ENCODE measurements at places on chromosomes 12 and 14.

DNA sequence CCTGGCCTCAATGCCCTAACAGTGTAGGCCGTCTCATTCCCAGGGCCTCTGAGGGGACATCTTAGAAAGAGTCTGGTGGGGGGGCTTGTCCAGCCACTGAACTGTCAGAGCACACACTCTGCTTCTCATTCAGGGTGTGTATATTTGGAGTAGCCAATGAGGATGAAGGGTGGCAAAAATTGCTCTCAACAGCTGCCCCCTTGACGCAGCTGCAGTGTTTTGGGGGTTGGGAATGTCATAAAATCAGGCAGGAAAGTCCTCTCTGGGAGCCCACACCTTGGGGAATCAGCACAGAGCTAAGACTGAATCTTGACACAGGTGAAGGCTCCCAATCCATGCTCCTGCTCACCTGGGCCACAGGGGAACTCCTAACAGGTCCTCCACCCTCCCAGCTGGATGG lies 1.5 kb downstream of the RASAL1 start:
- DNase-seq = no peak

DNA sequence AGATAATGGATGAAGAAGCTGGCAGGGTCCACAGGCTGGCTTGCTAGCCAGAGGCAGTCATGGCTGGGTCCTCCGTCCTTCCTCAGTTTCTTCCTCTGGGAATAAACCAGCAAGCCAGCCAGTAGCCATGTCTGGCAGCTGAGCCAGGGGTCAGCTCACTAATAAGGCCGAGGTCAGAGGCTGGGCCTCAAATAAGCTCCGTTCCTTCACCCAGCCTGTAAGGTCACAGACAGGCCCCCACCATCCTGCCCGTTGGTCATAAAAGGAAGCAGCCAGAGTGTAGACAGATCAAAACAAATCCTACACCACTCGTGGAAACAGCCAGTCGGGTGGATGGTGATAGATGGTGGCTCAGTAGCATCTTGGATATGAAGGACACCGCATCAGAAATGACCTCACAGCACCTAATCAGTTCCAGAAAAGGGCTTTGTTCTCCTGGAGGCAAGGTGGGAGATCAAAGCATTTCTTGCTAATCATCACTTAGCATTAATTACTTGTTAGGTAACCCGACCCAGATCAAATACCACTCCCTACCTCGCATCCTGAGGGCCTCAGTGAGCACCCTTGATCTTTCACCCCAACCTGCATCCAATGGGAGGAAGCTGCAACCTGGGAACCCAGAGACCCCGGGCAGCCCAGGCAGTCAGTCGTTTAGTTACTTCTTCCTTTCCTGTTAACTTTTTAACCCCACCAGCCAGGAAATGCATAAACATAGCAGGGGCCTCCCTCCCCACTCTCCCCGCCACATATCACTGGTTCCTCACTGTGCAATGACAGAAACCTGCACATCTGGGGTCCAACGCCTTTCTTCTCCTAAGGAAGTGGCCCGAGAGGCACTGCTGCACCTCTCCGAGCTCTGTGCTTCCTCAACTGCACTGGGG lies 90.2 kb downstream of the KDM2B start:
- peak; percentile 53 for DNase-seq

GRCh38 chr14:34340025-34340625 lies 121.9 kb downstream of the SPTSSA start:
- DNase-seq = no peak

- DNase-seq = no peak
Observed at GRCh38 chr12:12734054-12734453, 16.9 kb downstream of the CDKN1B start.

- DNase-seq = no peak
Observed at GRCh38 chr14:104676130-104676693, 13.2 kb upstream of the INF2 start.

DNA sequence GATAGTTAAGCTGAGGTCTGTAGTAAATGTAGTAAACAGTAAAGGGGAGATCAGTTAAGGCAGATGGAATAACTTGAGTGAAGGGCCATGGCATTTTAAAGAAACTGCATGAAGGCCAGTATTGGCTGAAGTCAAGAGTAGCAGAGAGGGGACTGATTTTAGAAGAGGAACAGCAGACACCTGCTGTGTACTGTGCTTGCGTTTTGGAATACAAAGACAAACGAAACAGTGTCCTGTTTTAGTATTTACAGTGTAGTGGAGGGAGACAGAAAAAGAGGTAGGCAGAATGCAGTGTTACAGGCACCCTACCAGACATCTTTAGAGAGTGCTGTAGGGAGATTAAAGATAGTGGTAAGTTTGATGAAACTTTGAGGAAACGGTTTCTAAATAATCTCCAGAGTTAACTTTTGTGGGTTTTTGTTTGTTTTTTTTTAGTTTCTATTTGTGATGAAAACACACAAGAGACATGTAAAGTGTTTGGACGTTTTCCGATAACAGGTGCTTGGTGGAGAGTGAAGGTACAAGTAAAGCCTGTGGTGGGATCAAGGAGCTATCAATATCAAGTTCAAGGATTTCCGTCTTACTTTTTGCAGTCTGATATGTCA lies 2.1 kb downstream of the HELB start:
- no peak for DNase-seq
